Gastrocnemius medialis (tissue), 4 donors: ENCODE measurements at places on chromosomes 2 and 18. TPM values are rescaled to one million over a fixed set of nuclear protein-coding genes. Genes with fewer than 3 reads are reported as not detected.

DNA sequence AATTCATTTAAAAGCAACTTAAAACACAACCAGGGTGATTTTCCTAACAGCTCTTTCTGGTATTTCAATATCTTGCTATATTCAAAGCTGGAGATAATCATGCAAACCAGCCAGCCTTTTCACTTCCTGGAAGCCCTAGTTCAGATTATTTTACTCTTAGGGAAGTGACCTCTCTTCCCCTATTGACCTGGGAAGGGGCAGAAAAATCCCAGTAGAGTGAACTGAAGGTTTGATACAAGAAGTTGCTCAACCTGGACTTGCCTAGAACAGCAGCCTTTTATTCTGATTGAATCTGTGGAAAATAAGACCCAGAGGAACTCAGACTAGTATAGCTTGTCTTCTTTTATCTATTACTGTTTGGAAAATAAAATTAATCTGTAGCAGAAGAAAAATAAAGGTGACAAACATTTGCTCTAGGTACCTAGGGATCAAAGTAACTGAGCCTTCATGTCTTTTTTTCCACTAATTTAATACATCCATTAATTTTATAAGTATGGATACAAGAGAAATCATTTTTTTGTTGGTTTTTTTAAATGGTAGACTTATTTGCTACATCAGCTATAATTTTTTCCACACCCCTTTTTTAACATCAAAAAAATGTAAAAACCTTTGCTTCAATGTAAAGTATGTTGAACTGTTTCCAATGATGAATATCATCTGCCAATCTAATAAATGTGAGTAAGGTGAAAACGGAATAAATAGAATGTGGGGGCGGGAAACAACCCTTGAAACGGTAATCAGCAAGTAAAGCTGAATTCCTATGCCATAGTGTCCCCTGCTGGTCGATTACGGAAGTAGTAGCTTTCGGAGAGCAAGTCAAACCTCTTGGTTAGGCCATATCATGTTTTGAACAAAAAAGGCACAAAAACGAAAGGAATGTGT lies 629.9 kb downstream of the NRXN1 start:
- H3K27ac ChIP-seq, result no peak overlapping the region
- H3K27me3 ChIP-seq, result no peaks in the 10 kb centered on the region
- no peaks in the 10 kb centered on the region for H3K4me1 ChIP-seq
- no peaks in the 10 kb centered on the region for H3K36me3 ChIP-seq
- no peak for DNase-seq

GRCh38 chr18:2981212-2981728 lies 31.7 kb downstream of the LPIN2 start:
- H3K4me1 ChIP-seq, result peaks cover 21% of the 10 kb centered on the region
- H3K27ac ChIP-seq, result peak overlapping the region; percentile 79
- no peaks in the 10 kb centered on the region for H3K27me3 ChIP-seq
- DNase-seq, result no peak
- H3K36me3 ChIP-seq, result no peaks in the 10 kb centered on the region
- H3K4me3 ChIP-seq, result no peak overlapping the region

DNA sequence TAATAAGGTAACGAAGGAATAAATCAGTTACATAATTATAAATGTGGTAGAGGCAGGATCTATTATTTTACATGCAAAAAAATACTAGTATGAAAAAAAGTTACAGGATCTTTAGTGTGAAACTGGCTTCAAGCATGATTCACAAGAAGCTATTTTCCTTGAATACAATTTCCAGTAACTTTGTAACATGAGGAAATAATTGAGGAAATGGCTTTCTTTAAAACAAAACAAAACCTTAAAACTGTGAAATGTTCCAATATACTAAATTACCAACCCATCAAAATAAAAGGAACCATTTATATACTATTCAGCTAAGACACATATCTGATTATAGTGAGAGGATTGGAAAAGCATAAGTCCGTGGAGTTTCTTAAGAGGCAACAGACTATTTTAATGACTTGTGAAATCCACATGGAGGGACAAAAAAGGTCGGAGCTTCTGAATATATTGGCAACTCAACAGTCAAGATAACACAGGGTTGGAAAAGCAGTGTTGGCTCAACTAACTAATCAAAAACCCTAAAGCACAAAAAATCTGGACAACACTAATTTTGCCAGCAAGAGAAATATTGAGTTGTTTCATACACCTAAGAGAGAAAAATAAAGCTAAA lies 10.6 kb downstream of the IRS1 start:
- H3K27ac ChIP-seq, result peak overlapping the region; percentile 98
- H3K4me3 ChIP-seq, result no peak overlapping the region
- DNase-seq, result no peak
- no peaks in the 10 kb centered on the region for H3K27me3 ChIP-seq
- H3K4me1 ChIP-seq, result peaks cover 45% of the 10 kb centered on the region

DNA sequence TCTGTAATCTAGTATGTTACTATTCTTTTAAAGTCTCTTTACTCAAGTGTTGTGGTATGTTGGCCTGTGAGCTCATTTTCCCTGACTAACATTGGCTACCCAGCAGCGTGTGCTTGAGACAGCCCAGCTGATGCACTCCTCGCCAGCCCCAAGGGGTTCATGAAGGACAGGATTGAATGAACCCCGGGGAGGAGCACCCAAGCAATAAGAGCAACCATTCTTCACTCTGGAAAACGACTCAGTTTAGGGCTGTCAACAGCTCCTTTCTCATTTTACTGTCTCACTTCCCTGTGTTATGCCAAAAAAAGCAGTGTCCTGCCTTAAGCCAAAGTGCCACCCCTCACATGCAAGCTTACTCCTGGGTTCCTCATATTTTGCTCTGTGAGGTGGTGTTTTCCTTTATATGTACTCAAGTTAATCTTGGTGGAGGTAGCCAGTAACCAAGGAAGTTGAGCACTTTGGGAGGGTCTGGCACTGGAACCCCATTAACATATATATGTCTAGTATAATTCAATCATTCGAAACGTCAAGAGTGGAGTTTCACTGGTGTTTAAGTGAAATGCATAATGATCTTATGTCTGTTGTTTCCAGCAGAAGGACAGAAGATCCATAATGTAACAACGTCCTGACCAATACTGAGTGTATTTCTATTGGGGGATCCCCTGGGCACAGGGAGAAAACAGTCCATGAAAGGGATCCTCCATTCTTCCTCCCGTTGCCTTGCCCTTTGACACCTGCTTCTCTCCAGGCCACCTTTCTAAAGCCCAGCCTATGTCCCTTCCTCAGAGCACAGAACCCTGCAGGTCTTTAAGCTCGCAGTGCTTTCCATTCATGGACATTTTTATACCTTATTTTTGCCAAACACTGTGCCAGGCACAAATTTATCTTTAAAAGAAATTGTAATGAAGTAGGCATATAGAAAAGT lies 43.2 kb downstream of the ATIC start:
- H3K27ac ChIP-seq, result no peak overlapping the region
- H3K27me3 ChIP-seq, result no peaks in the 10 kb centered on the region
- H3K4me1 ChIP-seq, result no peaks in the 10 kb centered on the region
- H3K36me3 ChIP-seq, result peaks cover under 1% of the 10 kb centered on the region
- H3K4me3 ChIP-seq, result no peak overlapping the region

DNA sequence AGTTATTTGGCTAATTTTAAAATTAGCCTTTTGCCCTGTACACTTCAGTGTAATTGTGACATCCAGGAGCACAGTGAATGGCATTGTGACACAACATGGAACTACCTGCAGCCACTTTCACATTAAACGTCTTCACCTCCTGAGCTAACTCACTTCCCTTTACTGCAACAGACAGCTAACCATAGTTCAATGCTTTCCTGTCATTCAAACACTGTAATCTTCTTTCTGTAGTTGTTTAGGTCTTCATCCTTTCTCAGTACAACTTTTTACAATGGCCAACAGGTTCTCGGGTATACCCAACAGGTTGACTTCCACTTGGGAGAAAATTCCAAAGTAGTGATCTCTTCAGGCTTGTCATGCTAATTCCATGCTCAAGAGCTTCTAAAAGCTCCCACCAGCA lies 8.6 kb upstream of the AGPS start:
- H3K4me3 ChIP-seq, result no peak overlapping the region
- no peak overlapping the region for H3K27ac ChIP-seq
- no peaks in the 10 kb centered on the region for H3K27me3 ChIP-seq
- H3K36me3 ChIP-seq, result no peaks in the 10 kb centered on the region
- no peaks in the 10 kb centered on the region for H3K4me1 ChIP-seq
- no peak for DNase-seq

GRCh38 chr18:63897072-63897471 lies 9.6 kb downstream of the SERPINB2 start:
- no peaks in the 10 kb centered on the region for H3K4me1 ChIP-seq
- H3K27ac ChIP-seq, result no peak overlapping the region
- DNase-seq, result no peak
- H3K4me3 ChIP-seq, result no peak overlapping the region

DNA sequence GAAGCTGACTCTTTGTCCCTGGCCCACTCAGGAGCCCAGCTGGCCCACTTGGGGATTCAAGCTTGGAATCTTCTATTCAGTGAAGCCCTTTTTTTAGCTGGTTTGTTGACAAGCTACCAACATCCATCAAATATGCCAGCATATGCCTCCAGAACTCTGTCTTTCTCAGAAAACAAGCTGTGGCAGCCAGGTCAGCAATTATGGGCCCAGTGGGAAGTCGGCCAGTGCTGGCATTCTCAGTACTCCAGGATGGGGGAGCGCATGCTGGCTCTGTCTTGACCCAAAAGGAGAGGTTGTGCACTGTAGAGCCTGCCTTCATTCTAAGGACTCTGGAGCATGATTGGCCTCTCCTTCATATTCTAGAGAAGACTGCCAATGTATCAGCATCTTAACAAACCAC lies 401.5 kb downstream of the CNTNAP5 start:
- H3K27ac ChIP-seq, result no peak overlapping the region
- no peak for DNase-seq
- H3K4me3 ChIP-seq, result no peak overlapping the region
- no peaks in the 10 kb centered on the region for H3K36me3 ChIP-seq
- no peaks in the 10 kb centered on the region for H3K27me3 ChIP-seq
- no peaks in the 10 kb centered on the region for H3K4me1 ChIP-seq

- no peak overlapping the region for H3K4me3 ChIP-seq
- no peak for DNase-seq
Measured at GRCh38 chr2:10427618-10427949, 20.5 kb downstream of the ODC1 start.

DNA sequence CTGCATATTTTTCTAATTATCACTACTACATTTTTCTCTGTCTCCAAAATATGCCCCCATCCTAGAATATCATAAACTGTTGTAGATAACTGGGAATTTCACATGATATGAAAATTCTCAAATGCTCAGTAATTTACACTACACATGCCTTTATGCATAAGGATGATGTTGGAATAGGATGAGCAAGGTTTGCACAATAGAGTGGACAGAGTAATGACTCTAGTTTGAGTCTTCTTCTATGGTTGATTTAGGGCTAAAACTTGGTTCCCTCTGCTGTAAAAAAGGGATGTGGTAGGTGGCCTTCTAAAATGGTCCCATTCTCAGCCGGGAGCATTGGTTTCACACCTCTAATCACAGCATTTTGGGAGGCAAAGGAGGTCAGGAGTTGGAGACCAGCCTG lies 129.9 kb downstream of the BCL11A start:
- no peaks in the 10 kb centered on the region for H3K27me3 ChIP-seq
- H3K36me3 ChIP-seq, result no peaks in the 10 kb centered on the region
- H3K27ac ChIP-seq, result no peak overlapping the region
- H3K4me3 ChIP-seq, result no peak overlapping the region
- no peak for DNase-seq

The EMILIN1 gene
- 18.2 TPM for total RNA-seq

The LHCGR gene
- not detected for total RNA-seq

The GPR39 gene
- not detected for total RNA-seq

The CPLX4 gene
- not detected for total RNA-seq
